ENCODE measurements at places on chromosomes 11 and 22.

GRCh38 chr11:126186708-126187529 lies 24.5 kb downstream of the RPUSD4 start:
- no peak for DNase-seq

DNA sequence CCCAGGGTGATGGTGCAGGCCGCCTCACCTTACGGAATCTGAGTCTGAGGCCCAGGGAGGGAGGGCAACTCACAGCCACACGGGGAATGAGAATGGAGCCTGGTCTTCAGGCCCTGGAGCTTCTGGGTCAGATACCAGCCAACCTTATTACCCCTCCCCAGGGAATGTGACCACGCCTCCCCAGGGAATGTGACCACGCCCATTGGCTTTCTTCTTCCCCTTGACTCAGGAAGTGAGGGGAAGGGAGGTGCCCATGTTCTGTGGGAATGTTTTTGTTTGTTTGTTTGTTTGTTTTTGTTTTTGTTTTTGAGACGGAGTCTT lies 57.5 kb upstream of the RBFOX2 start:
- no peak for DNase-seq

- no peak for DNase-seq
Observed at GRCh38 chr11:110081462-110082376, 11.5 kb upstream of the ZC3H12C start.

DNA sequence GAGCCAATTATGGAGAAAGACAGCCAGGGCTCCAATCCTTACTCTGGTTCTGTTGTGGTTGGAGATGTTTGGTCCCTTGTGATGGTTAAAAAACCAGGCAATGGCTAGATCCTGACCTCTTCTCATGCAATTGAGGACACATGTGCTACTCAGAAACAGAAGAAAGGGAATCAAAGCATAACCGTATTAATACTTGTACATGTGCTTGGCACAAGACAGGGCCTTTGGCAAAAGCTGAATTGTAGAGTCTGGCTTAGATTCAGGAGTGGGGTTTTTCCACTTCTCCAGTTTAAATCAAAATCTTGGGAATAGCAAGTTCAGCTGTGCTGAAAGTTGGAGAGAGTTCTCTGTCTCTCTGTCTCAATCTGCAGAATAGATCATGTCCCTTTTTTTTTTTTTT lies 80.1 kb upstream of the E2F8 start:
- no peak for DNase-seq

DNA sequence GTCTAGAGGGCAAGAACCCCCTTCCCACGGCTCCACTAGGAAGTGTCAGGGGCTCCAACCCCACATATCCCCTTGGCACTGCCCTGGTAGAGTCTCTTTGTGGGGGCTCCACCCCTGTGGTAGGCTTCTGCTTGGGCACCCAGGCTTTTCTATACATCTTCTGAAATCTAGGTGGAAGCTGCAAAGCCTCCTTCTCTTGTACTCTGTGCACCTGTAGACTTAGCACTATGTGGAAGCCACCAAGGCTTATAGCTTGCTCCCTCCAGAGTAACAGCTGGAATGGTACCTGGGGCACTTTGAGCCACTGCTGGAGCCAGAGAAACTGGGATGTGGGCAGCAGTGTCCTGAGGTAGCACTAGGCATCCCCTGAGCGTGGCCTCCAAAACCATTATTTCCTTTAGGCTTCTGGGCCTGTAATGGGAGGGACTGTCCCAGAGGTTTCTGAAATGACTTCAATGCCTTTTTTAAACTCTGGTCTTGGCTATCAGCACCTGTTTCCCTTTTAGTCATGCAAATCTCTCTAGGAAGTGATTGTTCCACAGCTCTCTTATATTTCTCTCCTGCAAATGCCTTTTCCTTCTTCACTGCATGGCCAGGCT lies 68.4 kb downstream of the TRAF6 start:
- DNase-seq: no peak

DNA sequence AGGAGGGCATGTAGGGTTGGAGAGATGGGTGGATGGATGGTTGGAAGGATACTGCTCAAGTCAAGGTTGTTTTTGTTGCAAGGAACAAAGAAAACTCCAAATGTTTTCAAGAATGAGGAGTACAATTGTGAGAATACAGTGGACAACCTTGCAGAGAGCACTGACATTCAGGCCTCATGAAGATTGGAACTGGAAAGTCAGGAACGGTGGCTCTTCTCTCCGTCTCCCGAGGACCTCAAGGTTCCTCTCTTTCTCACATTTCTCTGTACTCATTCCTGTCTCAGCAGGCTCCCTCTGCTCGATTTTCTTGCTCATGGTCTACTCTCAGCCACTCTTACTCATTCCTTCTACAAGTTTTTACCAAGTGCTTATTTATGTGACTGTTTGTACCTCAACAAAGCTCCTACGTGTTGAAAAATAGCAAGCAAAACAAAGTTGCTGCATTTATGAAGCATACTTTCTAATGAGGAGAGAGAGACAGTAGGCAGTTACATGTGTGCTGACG lies 97.6 kb downstream of the SWAP70 start:
- DNase-seq: no peak

GRCh38 chr11:8656291-8656690 lies 26.2 kb downstream of the TRIM66 start:
- no peak for DNase-seq

GRCh38 chr11:68775951-68776388 lies 24.6 kb upstream of the TESMIN start:
- DNase-seq: no peak

DNA sequence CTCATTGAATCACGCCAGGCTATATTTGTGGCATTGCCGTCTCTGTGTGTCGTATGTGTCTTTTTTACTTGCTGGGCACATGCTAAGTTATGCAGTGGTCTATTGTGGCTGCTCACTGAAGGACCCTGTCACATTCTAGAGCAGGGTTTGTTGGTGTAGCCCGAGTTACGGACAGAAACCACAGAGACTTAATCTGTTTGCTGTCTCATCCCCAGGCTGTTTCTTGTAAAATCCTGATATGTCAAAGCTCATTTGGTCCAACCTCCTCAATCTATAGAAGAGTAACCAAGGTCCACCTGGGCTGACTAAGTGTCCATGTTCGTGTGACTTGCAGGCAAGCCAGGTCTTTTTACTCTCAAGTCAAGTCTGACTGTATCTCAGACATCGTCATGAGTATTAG lies 5.0 kb downstream of the DPF2 start:
- DNase-seq: no peak

DNA sequence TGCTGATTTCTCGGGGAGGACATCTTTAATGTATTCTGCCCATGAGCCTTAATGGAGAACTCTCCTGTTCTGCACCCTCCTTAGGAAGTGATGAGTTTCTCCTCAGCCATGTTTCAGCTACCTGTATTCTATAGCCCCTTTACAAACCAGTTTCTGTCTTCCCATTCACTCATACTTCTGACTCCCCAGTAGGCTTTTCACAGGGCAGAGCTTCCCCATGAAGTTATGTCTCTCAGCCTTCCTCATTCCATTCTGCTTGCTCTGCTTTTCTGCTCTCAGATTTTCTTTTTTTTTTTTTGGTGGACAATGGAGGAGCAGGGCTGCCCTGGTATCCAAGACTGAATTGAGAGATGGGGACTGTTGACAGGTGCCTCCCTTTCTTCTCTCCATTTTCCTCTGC lies 4.3 kb upstream of the OR52R1 start:
- DNase-seq: no peak

DNA sequence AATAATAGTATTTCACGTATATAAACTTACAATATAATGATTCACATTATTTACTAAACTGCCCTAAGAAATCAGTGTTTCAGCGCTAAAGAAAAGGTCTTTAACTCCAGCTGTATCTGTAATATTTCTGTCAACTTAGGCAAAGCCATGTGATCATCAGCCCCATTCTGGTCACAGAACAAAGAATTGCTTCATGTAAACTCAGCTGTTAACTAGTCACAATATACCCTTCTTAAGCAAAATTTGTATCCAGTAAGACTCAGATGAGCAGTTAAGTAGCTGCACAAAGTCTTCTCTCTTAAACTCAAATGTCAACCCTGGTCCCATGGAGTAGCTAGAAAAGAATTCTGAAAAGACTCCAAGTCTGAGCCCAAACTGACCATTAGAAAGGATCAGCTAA lies 26.6 kb downstream of the HPS5 start:
- DNase-seq: no peak

DNA sequence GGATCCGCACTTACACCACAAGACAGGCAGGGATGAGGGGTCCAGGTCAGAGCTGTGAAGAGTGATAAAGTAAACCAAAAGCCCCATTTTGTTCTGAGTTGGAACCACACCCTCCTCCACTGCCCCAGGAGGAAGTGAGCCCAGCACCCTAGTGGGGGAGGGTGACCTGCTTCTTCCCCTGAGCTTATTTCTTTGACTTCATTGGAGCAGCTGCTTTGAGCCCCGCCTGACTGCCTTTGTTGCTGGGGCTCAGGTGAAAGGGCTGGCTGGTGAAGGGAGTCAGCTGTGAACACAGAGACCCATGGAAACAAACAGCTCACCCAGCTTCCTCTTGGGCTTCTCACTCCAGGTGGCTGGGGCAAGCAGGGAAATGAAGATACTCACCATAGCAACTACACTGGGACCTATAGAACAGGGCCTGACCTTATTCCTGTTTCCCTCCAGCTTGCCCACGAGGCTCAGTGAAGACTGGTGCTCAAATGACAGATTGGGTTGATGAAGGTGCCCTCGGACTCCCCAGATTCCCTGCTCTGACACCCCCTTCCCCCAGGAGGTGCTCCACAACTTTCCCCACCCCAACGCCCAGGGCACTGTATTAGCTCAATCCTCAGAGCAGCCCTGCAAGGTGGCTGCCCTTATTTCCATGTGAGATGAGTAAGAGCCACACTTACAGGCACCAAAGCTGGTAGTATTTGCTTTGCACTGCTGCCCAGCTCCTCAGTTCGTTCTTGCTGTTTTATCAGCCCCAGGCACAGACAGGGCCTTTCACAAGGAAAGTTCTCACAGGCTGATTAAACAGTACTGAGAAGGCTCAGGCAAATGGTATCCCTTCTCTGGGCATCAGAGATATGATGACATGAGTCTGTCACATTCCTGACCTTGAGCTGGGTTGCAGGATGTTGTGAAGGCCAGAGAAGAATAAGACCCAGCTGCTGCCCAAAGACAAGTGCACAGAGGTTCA lies 2.4 kb downstream of the UCP2 start:
- peak; percentile 70 for DNase-seq

DNA sequence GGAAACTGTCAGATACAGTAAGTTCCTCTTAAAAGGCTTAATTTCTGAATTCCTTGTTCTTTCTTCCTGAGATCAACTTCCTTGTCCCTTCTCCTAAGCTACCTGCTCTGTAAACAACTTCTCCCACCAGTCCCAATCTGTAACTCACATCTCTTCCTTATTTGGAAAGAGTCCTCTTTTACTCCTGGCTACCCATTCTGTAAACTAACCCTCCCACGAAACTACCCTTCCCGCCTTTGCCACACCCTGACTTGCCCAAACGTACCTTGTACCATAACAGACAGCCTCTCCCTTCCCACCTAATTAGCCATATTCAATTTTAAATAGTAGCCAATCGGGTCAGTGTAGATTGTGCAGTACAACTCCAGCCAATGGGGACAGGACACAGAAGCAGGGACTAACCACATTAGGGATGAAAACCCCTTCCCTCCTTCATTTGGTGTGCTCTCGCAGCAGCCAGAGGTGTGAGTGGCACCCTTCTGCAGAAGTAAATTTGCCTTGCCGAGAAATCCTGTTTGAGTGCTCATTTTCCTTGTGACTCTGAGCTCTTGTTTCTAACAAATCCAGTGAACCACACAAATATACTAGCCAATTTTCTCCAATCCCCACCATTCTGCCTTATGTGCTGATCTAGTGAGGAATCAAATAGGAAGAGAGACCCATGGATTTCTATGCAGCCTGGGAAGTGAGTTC lies 49.5 kb downstream of the ZNF280B start:
- no peak for DNase-seq

- no peak for DNase-seq
Observed at GRCh38 chr11:24705474-24705873, 208.6 kb downstream of the LUZP2 start.

GRCh38 chr11:17431139-17431538 lies 42.7 kb upstream of the KCNJ11 start:
- no peak for DNase-seq

GRCh38 chr11:116217006-116217405 lies 555.8 kb downstream of the BUD13 start:
- DNase-seq: peak; percentile 28

DNA sequence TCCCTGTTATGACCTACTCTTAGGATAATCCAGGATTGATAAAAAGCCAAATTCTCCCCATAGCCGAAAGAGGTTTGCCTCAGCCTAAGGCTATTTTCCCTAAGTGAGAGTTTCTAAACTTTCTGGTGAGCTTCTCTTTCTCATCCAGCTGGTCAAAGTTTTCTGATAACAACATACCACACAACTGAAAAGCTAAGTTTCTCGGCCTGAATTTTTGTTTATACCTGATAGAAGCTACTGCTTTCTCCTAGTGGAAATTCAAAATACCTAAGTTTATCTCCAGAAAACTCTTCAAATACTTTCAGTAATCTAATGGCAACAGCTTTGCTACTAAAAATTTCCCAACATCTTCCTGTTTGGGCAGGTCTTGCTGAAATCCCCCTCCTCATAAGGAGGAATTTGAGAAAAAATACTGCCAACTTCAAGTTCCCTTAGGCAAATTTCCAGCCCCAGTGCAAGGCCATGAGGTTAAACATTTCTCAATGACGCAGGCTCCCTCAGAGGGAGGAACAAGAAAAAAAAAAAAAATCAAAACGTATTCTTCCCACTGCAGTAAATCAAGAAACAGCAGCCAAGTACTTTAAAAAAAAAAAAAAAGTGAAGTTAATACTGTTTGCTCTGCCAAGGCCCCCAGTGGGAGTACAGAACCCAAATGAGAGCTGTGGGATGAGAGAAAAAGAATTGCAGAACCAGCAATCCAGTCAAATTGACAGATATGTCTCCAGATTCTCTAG lies 127.0 kb downstream of the MRTFA start:
- no peak for DNase-seq

DNA sequence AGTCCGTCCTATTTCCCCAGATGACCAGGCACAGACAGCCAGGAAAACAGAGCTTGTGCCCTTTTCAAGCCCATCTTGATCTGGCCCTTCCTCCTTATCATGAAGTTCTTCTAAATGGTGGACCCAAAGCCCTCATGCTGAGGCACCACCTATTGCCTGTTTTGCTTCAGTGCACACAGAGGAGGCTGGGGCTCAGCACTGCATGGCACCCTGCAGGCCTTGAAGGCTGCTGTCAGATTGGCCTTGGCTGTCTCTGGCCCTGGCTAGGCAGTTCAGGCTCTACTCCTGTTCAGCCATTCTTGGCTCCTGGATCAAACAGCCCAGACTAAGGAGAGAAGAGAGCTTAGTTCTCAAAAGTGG lies 49.2 kb downstream of the OTOG start:
- DNase-seq: no peak

GRCh38 chr11:35337914-35338305 lies 81.4 kb downstream of the SLC1A2 start:
- DNase-seq: no peak
